ENCODE measurements at places on chromosomes 7 and 10. TPM values are rescaled to one million over a fixed set of nuclear protein-coding genes. Genes with fewer than 3 reads are reported as not detected.

DNA sequence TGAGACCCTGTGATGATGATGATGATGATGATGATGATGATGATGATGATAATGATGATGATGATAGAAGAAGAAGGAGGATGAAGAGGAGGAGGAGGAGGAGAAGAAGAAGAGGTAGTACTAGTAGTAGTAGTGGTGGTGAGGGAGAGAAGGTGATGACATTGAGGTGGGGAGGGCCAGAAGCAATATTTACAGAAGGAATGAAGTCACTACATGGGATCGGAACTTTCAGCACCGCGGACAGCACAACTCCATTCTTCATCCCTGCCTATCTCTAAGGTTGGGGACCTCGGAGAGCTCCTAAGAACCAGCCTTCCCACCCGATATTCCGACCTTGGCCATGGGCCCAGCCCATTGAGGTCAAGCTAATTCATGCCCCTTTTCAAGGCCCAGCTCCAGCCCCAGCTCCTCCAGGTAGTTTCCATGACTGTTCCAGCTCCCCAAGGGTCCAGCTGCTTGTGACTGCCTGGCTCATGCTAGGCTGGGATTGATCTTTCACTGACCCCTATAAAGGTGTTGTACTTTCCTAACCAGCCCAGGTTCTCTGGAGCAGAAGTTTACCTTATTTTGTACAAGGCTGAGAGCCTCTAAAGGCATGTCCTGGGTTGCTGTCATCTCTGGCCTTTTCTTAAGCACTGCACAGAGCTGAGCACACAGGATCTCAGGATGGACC, 10.3 kb downstream of the CRHR2 start:
- peak; percentile 41 for DNase-seq

DNA sequence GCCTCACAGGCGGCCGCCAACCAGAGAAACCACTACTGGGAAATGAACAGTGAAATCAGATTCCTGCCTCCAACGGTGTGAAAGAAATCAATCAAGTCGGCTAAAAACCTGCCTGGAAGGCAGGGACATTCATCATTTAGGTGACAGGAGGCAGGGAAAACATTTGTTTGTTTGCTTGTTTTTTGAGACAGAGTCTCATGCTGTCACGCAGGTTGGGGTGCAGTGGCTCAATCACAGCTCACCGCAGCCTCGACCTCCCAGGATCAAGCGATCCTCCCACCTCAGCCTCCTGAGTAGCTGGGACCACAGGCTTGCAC, 30.5 kb downstream of the AP5Z1 start:
- DNase-seq: no peak

DNA sequence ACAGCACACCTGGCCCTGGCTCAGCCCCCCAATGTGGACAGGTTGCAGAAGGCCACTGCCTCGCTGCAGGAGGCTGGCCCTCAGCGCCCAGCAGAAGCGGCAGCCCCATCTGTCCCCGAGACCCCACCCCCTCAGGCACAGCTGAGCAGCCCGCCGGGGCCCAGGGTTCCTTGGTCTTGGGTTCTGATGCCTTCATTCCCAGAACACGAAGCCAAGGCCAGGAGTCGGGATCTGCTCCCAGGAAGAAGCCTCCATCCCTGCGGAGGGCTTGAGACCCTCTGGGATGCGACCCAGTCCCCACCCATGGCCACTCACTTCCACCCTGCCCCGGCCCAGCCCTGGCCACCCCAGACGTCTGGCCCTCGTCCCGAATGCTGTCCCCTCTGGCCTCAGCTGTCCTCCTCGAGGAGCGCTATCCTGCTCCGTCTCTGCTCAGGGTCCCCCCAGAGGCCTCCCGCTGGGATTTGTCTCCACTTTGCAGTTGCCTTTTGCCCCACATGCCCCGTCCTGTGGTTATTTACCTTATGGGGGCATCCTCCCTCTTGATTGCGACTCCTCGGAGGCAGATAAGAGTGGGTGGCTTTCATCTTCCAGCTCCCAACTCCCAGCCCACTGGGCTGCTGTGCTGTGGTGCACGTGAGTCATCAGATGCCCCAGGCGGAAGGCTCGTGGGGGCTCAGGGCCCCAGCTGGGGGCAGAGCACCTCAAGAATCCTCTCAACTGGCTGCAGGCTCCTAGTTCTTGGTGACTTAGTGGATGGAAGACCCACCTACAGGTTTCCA, 97.5 kb downstream of the MKI67 start:
- no peak for DNase-seq

Gene PON2
- 3.5 TPM for total RNA-seq

Data from activated CD4-positive, alpha-beta memory T cell treated with anti-CD3 and anti-CD28 coated beads, Interleukin-2, amount 10 ng/mL, durations not matched to agents 7 days and 5 days (primary cell).